ENCODE measurements at places on chromosomes 2 and 18.
A peak's percentile ranks its signal among the peaks of the same experiment; 100 is the strongest.

- no peak for DNase-seq
These were observed 111.8 kb upstream of the CNTNAP5 start for GRCh38 chr2:123913143-123913735.

DNA sequence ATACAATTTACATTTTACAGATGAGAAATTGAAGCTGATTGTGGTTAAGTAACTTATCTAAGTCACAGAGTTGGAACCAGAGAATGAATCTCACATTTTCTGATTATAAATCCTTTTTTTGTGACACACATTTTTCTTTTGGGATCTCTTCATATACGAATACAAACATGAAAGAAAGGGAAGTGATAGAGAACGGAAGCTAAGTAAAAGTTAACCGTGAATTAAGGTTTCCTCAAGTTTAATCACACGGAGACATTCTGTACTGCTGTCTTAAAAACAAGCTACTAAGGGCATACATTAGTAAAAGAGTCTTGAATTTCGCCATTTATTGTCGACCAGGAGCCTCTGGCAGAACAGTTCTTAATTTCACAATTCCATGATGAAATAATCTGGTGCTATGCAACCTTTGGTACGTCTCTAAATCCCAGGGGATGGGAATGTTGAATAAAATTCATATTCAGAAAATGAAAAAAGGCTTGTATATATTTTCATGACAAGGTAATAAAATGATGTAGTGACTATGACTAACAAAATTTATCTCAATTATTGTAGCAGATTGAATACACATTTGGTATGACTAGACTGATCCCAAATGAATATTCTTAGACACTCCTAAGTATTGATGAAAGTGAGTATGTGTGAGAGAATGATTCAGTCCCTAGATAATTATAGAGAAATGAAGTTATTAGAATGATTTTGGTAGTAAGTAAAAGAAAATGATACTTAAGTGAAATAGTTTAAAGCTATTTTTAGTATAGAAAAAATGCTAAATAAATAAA lies 40.3 kb upstream of the ZSWIM2 start:
- DNase-seq, result no peak

- DNase-seq, result no peak
These were observed 213.0 kb upstream of the TMEFF2 start for GRCh38 chr2:192407692-192408091.

DNA sequence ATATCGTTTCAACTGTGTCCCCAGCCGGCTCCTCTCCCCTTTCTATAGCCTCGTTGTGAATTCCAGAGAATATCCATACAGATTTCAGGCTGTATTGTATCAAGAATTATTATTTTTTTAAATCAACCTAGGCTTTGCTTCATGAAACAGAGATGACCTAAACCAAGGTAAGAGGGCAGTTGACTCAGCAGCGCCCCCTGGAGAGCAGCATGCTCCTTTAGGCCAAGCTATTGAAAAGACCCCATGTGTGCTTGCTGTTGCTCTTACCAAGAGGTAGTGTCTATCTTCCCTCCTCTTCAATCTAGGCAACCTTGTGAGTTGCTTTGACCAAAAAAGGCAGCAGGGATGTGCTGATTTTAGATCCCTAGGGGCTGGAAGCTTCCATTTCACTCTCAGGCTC lies 426.7 kb upstream of the SMIM21 start:
- peak; percentile 33 for DNase-seq

- no peak for DNase-seq
These were observed 128.7 kb downstream of the PLA2R1 start for GRCh38 chr2:159933727-159934049.

- DNase-seq, result no peak
These were observed 221.0 kb downstream of the PID1 start for GRCh38 chr2:229050133-229050532.

Data from A549 (cell line).